ENCODE measurements at places on chromosomes 16 and 17.

DNA sequence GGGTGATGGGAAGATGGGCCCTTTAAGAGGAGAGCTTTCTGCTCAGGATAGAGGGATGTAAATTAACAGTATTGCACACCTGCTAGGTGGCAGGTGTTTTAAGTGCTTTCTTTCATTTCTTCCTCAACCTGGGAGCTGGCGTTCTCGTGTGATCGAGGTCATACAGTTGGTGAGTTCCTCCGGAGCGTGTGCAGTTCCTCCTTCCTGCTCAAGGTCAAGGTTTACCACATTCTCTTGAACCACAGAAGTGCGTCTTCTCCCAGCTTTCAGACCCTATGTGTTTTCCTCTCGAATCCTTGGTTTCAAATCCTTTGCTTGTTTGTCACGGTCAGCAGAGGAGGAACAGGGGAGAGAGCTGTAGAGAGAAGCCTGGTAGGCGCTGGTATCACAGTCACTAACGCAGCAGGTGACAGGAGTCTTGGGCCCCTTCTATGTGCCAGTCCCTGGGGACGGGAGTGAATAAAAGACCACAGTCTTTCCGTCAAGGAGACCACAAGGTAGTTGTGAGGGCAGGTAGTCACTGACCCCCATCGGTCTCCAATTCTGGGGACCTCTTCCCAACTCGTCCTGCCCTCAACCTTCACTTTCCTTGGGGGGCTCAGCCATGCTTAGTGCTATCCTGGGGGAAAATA is 791 bp downstream of the DNAI2 start:
- DNase-seq: peak; percentile 24

GRCh38 chr16:15435216-15435864 is 952 bp downstream of the BMERB1 start:
- no peak for DNase-seq

DNA sequence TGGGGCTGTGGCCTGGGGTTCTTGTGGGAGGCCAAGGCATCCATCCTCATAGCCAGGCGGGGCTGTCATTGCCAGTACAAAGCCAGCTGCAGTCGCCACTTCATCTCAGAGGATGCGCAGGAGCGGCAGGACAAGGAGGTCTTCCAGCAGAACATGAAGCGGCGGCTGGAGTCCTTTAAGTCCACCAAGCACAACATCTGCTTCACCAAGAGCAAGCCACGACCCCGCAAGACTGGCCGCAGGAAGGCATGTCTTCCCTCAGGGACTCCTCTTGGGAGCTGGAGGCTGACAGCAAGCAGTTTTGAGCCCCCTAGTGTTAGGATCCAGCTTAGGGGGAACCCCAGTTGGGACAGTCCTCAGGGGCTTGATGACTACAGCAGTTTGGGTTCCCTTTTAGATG is 15.1 kb upstream of the PLEKHG4 start:
- DNase-seq: no peak

GRCh38 chr17:83132251-83133081 is 53.1 kb downstream of the METRNL start:
- DNase-seq: no peak

- DNase-seq: no peak
Observed at GRCh38 chr17:39666231-39666600, 1.1 kb downstream of the TCAP start.

GRCh38 chr17:10332515-10332914 is 40.3 kb downstream of the MYH13 start:
- DNase-seq: no peak

- DNase-seq: no peak
Observed at GRCh38 chr17:2008332-2009126, 16.6 kb downstream of the RTN4RL1 start.

- no peak for DNase-seq
Observed at GRCh38 chr16:86343796-86344585, 166.3 kb upstream of the FOXF1 start.

DNA sequence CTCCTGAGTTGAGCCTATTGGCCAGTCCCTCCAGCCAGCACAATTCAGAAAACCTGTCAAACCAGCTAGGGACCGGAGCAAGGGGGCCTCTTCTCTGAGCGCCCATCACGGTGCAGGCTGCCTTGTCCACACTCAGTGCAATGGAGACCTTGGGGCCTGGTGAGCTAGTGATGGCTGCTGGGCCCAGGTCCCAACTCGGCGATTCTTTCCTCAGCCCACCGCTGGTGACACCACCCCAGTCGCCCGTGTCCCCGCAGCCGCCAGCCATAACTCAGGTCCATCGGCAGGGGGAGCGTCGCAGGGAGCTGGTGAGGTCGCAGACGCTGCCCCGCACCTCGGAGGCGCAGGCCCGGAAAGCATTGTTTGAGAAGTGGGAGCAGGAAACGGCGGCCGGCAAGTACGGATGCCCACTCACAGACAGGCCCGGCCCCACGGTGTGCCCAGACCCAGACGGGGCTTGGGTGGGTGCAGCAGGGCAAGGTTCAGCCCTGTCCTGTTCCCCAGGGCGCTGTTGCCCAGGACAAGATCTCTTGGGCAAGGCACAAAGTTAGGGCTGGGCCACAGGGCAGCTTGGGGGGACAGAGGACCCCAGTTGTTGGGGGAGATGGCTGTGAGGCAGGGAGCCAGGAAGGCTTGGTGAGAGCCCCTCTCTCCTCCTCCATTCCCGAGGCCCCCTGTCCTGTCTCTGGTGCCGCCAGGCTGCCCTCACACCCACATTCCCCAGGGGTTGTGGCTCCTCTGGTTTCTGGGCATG is 10.8 kb downstream of the SMTNL2 start:
- peak; percentile 17 for DNase-seq

GRCh38 chr16:4180511-4180910 is 61.4 kb downstream of the SRL start:
- DNase-seq: no peak

DNA sequence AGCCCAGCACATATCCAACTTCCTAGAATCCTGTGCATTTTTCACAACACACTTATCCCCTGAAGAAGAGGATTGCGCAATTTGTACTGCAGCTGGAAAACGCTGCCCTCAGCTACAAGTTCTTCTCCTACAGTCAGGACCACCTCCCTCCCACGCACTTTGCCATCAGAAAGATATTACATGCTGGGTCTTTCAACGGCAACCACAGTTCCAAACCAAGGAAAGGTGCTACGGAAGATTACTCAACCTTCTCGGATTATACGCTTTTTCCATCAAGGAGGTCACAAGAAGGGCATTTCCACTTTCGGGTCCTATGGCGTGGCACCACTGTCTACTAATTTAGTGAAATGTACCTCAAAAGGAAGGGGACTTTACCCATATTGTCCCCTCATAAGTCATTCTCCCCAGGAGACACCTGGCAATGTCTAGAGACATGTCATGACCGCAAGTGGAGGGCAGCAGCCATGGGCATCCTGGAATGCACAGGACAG is 35.2 kb downstream of the USP7 start:
- DNase-seq: no peak

DNA sequence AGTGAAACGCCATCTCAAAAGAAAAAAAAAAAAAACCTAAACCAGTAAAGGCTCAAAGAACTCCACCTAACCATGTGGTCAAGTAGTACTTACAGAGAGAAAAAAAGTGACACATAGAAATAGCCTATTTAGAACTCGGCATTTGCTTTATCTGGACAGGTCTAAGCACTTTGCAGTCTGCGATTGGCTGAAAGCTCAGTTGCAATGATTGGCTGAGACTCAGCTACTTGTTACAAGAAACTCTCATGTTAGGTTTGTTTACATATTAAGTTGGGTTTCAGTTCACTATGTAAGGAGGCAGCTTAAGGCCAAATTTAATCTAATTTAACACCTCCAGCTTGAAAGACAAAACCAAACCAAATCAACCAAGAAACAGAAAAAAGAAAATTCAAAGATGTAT is 19.1 kb downstream of the ABCC3 start:
- DNase-seq: no peak

DNA sequence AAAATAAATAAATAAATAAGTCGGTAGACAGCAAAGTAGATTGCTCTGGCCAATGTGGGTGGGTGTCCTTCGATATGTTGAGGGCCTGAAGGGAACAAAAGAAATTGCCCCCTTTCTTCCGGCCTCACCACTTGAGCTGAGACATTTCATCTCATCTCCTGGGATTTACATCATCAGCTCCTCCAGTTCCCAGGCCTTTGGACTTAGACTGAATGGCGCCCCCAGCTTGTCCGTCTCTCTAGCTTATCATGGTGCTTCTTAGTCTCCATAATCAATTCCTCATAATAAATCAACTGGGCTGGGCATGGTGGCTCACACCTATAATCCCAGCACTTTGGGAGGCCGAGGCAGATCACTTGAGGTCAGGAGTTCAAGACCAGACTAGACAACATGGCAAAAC is 13.8 kb upstream of the HAP1 start:
- DNase-seq: no peak

GRCh38 chr17:7001318-7001961 is 5.6 kb downstream of the ALOX12 start:
- DNase-seq: peak; percentile 50

DNA sequence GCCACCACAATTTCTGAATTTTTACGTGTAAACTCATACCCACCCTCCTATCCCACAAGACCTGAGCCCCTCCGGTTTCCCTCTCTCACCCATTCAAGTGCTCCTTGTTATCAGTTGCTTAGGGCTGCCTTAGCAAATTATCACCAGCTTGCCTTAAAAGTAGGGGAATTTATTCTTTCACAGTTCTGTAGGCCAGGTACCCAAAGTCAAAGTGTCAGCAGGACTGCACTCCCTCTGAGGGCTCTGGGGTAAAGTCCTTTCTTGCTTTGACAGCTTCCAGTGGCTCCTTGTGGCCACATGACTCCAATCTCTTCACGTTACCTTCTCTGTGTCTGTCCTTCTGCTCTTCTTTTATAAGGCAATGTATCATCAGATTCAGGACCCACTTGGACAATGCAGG is 7.9 kb upstream of the TMEM220 start:
- DNase-seq: no peak

DNA sequence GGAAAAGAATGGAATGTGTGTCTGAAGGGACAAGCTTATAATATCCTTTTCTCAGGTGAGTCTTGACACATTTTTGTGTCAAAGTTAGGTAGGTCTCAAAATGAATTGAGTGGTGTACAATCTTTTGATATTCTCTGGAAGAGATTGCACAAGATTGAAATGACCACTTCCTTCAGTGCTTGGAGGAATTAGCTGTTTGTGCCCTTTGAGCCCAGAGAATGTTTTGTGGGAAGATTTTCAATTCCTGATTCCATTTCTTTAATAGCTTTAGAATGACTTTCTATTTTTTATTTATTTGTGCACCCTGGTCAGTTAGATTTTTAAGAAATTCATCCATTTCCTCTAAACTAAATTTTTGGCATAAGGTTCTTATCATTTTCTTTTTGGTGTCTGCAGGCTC is 1.6 kb upstream of the CCL13 start:
- DNase-seq: no peak

GRCh38 chr16:76278086-76278485 is 885 bp downstream of the CNTNAP4 start:
- no peak for DNase-seq

DNA sequence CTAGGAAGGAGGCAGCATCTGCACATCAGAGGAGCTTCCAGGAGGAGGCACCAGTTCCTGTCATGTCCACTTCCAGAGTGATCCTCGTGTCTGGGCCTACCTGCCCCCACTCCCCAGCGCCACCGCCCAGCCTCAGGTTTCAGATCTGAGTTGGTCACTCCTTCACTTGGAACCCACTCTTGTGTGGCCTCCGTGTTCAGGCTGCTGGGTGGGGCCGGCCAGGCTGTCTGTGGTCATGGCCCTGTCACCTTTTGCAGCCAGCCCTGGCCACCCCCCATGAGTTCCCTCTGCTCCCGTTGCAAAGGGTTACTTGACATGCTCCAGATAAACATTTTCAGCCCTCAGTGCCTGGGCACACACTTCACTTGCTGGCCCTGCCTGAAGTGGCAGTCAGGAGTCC is 26.6 kb upstream of the SPPL2C start:
- no peak for DNase-seq

- DNase-seq: no peak
Observed at GRCh38 chr17:49749730-49750129, 14.2 kb downstream of the FAM117A start.

- peak; percentile 4 for DNase-seq
Observed at GRCh38 chr16:15055141-15056053, 477 bp downstream of the NTAN1 start.

GRCh38 chr16:69100071-69100691 is 5.3 kb upstream of the HAS3 start:
- DNase-seq: no peak

- no peak for DNase-seq
Observed at GRCh38 chr16:65406116-65406515, 284.3 kb upstream of the CDH11 start.

GRCh38 chr17:4409659-4410058 is 24.1 kb upstream of the SPNS3 start:
- DNase-seq: no peak

DNA sequence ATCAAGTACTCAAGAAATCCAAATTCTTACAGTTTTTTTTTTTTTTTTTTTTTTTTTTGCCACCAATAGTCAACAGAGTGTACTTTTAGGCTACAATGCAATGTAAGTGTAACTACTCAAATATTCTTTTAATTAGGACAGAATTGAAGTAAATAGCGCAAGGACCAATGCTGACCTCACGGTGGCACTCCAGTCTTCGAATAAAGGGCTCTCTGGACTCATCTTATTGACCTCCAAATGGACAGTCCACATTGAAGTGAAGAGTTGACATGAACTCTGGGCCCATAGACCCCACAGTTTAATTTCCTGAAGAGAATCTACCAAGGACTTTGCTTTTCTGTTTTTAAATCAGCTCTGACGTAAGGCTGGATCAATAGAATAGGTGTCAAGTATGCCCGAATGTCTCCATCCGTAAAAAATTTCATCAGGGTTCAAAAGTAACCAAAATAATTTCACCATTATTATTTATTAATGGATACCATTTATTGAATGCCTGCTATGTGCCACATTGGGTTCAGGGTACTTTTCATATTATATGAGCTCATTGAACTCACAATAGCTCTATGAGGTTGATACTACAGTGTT is 7.3 kb upstream of the DDX52 start:
- DNase-seq: no peak

DNA sequence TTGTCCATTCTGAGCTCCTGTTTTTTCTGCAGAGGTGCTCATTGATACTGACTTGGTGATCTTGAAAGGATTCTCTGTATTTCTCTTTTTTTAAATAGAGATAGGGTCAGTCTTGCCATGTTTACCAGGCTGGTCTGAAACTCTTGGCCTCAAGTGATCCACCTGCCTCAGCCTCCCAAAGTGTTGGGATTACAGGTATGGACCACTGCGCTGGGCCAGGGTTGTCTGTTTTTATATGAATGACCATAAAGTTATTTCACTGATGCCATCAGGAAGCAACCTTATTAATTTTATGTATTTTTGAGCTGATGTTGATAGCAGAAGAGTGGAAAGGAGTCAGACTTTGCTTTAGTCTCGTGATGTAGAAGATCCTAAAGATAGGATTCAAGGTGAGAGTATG is 35.7 kb upstream of the METTL9 start:
- DNase-seq: no peak

DNA sequence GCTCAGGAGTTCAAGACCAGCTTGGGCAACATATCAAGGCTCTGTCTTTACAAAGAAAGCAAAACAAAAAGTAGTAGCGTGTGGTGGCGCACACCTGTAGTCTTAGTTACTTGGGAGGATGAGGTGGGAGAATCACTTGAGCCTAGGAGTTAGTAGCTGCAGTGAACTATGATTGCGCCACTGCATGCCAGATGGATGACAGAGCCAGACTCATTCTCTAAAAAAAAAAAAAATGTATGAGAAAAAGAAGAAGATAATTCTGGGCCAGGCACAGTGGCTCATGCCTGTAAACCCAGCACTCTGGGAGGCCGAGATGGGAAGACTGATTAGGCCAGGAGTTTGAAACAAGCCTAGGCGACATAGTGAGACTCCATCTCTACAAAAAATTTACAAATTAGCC is 28.5 kb downstream of the STAT5B start:
- no peak for DNase-seq

- no peak for DNase-seq
Observed at GRCh38 chr17:29086628-29087332, 43.8 kb downstream of the PIPOX start.

- DNase-seq: no peak
Observed at GRCh38 chr17:22128723-22129122, 436.4 kb downstream of the KCNJ18 start.
